T-helper 22 cell (primary cell): ENCODE measurements at places on chromosomes 11 and 22.

DNA sequence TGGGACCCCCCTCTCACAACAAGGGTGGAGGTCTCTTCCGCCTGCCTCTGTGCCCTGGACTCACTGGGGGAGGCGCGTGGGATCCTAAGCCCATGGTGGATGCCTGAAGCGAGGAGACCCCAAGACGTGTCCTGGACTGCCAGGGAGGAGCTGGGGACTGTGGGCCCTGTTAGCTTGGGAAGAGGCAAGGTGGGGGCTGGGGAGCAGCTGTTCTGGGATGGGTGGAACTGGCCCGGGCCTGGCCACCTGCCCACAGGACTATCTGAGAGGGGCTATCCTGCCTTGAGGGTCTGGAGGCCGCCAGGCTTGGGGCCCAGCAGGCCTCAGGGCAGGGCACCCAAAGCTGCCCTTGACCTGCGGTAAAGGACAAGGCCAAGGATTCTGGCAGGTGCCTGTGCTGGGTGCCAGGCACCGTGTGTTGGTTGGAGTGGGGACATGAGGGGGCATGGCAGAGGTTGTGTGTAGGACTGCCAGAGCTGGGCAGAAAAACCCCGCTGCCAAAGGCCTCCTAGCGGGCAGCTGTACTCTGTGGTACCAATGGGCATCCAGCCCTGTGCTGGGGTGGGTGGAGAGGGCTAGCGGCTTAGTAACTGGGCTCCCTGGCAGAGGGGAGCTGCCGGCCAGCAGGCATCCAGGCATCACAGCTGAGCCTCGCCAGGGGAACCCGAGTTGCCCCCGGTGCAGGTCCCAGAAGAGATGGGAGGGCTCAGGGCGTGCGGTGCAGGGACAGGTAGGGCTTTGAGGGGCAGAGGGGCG, 670 bp downstream of the LSP1 start:
- DNase-seq = no peak

DNA sequence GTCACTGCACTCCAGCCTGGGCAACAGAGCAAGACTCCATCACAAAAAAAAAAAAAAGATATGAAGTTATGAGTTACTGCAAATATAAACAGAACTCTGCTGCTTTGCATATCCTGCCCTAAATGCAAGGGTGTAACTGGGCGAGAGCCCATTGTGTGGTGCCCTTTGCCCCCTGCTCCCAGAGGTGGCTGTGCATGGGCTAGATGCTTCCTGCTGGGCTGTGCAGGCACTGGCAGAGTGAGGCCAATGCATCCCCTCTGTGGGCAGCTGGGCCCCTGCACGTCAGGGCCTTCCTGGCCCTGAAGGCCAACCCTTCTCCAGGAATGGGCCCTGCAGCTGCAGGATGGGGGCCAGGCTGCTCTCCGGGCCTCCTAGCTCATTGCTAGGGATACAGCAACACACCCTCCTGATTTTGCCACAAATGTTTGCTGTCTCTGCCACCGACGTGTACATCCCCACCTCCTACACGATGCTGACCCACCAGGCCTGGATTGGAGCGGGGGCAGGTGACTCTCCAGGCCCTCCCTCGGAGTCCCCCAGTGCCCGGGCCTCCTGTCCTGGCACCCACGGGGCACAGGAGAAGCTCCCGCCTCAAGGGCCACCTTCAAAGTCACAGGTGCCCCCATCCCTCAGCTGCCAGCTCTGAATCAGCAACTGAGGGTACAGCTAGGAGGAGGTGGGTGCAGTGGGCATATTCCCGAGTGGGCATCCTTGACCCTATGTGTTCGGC, 40.7 kb upstream of the COMT start:
- no peak for DNase-seq

GRCh38 chr11:70158201-70158600, 44.9 kb upstream of the FADD start:
- DNase-seq = no peak

DNA sequence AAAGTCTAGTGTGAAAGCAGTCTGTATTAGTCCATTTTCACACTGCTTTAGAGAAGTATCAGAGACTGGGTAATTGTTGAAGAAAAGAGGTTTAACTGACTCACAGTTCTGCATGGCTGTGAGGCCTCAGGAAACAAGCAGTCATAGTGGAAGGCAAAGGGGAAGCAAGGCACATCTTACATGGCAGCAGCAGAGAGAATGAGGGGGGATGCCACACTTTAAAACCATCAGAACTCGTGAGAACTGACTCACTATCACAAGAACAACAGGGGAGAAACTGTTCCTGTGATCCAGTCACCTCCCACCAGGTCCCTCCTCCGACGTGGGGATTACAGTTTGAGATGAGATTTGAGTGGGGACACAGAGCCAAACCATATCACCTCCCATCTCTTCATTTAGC, 13.8 kb upstream of the TUBA8 start:
- DNase-seq = no peak

- no peak for DNase-seq
These were observed 842 bp downstream of the ARFGAP2 start for GRCh38 chr11:47175746-47176327.

DNA sequence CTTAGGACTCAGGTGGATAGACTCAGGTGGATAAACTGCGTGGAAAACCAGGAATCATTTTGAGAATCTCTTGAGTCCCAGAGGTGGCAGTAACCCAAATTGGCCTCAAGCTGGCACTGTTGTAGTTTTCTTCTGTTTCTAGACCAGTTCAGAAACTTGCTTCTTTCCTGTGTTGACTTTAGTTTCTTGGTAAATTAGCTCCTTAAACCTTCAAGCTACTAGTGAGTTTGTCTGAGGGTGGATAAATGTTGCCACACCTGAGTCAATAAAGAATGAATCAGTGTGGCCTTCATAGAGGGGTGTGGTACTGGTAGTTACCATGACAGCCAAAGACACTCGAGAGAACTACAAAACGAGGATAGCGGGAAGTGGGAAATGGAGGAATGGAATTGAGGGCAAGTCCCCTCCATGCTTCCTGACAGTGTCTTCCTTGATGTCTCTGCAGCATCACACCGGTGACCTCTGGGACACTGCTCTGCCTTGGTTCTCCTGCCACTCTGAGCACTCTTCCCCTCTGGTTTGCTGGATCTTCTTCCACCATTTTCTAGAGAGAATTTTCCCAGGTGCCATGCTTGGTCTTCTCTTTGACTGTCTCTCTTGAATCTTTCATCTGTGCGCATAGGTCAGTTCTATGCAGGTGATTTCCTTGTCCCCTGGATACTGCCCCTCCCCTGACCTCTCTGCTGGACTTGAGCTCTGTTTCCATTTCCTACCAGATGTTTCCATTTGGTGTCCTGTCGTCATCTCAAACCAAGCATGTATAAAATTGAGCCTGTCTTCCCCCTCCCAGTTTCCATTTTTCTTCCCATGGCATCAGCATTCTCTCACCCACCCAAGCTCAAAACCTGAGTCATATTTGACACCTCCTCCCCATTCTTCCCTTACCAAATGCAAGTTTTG, 7.2 kb downstream of the POLD4 start:
- DNase-seq = no peak

DNA sequence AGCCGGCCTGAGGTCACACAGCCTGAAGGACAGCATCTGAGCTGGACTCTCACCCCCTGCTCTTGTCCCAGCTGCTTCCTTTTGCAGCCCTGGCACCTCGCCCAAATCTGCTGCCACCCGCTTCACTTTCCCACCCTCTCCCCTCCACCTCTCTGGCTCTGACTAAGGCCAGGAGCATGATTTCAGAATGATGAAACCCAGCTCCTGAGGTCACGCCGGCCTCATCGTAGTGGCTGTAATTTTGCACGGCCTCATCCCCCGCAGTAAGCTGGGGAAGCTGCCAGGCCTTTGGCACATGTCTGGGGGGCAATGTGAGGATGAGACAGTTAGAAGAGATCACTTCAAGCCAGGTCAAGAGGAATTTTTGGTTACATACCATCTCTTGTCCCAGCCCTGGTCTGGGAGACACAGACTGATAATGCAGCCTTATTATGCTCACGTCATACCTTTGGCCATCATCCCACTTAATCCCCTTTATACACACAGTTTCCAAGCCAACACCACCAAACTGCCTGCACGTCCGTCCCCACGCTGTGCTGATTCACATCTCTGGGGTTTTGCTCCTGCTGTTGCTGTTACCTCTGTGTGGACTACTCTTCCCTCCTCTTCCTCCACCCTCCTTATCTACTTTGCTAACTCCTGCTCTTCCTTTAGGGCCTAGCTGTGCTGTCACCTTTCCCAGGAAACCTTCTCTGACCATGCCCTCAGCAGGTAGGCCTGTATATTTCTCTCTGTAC, 58.1 kb downstream of the CHRDL2 start:
- no peak for DNase-seq

DNA sequence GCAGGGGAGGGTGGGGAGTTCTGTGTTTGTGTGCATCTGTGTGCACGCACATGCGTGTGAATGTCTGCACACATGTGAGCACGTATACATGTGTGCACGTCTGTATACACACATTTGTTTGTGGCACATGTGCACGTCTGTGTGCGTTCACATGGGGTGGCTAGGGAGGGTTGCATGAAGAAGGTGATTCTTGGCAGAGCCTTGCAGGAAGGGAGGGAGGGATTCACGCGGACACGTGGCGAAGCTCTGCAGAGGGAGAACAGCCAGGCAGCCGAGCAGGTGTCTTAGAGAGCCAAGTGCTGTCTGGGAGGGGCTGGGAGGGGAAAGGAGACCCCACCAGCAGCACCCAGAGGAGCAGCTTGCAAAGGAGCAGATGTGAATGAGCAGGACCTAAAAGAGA, 372.1 kb downstream of the BRD1 start:
- no peak for DNase-seq

- no peak for DNase-seq
These were observed 31.6 kb upstream of the ME3 start for GRCh38 chr11:86703987-86704386.

- DNase-seq = no peak
These were observed 70.9 kb upstream of the PRDM11 start for GRCh38 chr11:45075519-45075918.

DNA sequence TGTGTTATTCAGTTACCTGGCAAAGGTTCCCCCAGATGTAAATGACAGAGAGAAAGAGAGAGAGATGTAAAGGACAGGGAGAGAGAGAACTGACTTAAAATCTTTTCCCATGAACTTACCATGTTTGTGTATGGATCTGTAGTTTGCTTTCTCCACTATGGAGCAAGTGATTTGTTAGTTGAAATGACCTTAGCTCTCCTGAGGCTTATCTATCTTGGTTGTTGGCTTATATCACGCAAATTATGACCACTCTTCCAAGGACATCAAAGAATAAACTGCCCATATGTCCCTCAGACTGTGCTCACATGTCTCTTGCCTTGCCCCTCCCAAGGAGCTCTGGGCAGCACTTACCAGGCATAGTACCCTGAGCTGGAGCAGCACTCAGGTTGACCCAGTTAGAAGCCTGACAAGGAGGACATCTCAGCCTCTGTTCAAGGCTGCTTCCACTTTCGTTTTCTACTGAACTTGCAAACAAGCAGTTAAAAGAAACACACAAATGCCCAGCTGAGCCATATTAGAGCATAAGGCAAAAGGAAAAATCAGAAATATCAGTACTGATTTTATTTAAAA, 95.3 kb upstream of the RCN1 start:
- no peak for DNase-seq

DNA sequence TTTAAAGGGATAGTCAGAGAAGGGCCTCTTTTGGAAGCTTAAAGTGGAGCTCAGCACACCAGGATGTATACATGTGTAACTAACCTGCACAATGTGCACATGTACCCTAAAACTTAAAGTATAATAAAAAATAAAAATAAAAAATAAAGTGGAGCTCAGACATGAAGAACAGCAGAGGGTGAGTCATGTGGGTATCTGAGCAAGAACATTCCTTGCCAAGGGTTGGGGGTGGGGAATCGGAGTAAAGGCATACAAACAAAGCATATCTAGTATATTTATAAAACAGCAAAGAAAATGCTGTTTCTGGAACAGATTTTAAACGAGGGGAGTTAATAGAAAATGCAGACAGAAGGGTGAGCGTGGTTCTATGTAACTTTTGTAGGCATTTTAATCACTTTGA, 562.6 kb upstream of the ANO3 start:
- DNase-seq = no peak
